ENCODE measurements at places on chromosomes 12 and 14.
A peak's percentile ranks its signal among the peaks of the same experiment; 100 is the strongest.

GRCh38 chr12:97960741-97961608 is 498.4 kb downstream of the RMST start:
- peak; percentile 3 for DNase-seq

- DNase-seq, result no peak
Observed at GRCh38 chr12:109085590-109085989, 7.7 kb downstream of the ALKBH2 start.

DNA sequence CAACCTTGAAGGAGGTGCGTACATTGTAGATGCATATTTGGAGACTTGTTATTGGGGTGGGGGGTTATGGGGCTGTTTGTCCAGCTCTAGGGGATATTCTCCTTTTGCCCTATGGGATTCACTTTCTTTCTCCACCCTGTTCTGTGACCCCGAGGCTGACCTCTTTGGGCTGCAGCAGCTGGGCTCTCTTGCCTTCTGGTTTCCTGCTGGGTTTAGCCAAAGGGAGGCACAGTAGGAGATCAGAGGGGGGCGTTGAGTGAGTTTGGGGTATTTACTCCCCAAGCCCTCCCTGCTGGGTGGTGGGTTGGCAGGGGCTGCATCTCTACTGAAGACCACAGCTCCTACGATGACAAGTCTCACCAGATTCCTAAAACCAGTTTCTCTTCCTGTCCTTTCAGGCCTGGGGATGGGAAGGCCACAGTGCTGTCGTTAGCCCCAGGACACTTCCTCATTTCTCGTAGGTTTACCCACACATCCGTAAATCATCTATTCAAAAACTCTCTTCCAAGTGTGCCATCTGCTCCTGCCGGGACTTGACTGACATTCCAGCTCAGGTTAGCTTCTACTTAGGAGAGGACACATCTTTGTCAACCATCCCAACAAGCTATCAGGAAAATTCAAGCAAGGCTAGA is 127.1 kb downstream of the TMEM30B start:
- DNase-seq, result peak; percentile 19

- no peak for DNase-seq
Observed at GRCh38 chr12:69595689-69596088, 10.4 kb downstream of the CCT2 start.

DNA sequence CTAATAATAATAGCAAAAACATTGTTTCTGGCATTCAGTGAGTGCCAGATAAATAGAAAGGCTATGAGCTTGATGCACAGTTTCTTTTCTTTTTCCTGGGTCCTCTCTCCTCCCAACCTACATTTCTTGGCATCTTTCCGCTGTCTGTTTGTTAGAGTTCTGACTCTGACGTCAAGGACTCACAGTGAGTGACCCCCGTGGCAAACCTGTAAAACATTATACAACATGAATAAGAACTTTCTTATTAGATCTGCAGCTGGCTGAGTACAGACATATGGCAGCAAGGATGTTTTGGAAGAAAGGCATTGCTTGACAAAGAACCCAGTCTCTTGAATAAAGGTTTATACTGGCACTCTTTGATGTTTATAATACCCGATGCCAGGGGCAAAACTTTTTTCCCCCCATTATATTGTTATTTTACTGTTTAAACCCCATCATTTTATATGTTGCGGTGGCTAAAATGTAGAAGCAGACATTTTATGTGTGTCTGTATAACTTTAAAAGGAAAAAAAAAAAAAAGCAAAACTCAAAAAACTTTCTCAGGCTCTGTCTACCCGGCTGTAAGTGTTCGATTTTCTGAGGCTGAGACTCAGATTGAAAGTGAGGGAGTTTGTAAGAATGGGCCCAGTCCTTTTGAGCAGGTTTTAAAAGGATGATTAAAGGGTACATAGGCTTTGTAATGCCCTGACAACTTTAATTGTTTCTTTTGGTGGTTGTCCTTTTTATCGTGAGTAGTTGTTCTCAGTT is 159.3 kb downstream of the PDE3A start:
- DNase-seq, result no peak

DNA sequence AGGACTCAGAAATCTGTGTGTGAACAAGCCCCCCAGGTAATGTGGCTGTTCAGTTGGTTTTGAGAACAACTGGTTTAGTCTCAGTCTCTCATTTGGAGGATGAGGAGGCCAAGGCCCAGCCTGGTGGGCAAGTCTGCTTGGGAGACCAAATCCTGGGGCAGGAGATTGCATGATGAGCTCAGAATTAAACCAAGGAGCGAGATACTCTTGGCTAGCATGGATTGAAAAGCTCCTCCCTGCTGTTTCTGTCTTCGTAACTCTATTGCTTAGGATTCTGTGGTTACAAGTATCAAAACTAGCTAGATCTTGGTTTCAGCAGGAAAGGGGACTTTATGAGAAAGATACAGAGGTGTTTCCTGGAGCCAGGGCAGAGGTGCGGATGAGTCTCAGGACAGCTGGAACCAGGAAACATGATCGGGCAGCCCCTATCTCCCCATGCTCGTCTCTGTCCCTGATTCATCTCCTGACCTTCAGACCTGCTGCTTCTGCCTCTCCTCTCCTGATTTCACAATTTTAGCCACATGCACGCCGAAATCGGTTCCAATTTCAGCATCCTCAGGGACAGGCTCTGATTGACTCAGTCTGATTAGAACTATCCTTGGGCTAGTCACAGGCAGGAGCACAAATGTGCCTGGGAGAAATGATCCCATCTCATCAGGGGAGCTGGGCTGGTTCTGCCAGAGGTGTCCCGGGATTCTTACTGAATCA is 40.2 kb upstream of the RIN3 start:
- DNase-seq, result peak; percentile 64

DNA sequence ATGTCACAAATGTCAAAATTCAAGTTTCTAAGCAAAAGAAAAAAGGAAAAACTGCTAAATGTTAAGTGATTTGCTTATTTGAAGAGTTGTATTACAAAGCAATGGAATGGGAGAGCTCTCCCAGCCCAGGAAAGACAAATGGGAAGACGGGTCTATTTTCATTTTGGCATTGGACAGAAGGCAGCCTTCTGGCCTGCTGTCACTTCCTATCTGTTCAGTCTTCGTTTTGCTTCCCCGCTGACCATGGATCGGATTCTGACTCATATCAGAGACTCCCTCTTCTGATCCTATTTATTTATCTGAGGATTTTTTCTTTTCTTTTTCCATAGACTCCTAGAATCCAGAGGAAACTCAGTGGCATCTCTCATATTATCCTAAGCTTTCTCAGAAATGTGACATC is 634.9 kb downstream of the DIO2 start:
- no peak for DNase-seq

DNA sequence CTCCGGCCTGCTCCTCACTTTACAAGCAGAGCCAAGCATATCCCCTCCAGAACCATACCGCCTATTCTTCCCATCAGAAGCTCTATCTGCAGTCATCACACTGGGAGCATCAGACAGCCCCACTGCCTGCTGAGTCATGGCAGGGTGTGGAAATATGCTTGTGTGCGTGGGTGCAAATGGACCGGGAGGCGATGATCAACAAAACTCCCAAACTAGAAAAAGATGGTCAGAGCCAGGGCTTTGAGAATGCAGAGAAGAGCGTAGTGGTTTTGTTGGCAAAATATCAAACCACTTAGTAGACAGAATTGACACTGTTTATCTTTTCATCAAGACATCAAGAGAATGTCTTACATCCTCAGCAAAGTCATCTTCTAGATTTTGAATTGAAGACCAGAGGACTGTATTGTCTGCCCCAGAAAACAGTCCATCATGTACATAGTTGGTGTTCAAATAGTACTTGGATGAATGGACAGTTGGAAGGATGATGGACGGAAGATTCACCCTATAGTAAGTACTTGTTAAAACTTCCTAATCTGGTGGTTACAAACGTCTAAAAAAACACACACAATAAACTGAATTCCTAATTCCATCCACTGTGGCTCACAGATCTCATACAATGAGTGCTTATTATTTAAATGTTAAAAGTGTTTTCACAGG is 54.9 kb downstream of the VWF start:
- peak; percentile 78 for DNase-seq

- DNase-seq, result no peak
Observed at GRCh38 chr14:64577211-64577610, 27.4 kb downstream of the PPP1R36 start.

DNA sequence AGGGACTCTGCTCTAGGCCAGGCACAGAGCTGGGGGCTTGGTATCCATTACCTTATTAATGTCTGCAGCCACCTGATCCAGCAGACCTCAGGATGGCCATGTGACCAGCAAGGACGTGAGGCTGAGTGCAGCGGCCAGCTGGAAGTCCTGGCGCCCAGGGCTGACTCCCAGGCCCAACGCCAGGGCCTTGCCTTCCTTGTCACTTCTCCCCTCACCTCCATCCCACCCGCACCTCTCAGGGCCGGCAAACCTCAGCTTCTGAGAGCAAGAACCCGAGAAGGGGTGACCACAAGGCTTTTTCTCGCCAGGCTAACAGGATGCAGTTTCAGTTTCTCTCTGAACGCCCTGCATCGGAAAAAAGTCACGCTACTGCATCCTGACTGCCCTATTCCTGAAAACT is 15.4 kb downstream of the RAB35 start:
- DNase-seq, result no peak

- no peak for DNase-seq
Observed at GRCh38 chr12:119071638-119072231, 90.4 kb downstream of the SRRM4 start.

GRCh38 chr12:56377310-56377988 is 14.8 kb upstream of the APOF start:
- peak; percentile 45 for DNase-seq

DNA sequence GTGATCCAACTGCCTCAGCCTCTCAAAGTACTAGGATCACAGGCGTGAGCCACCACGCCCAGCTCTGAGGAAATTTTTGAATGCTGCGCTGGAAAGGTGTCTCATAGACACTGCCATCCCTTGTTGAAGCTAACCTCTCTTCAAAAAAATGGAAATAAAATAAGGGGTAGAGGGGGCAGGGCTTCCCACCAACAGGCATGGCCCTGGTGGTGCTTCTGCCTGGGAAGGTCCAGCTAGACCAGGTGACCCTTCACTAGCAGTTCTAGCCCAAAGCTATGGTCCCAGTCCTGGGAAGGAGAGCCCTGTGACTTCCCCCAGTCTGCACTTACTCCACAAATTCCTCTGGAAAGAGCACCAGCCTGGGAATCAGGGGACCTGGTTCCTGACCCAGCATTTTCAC is 45.7 kb upstream of the TSPAN11 start:
- DNase-seq, result no peak

GRCh38 chr12:126668961-126669360 is 1598.0 kb upstream of the TMEM132C start:
- DNase-seq, result no peak

GRCh38 chr12:28872654-28873268 is 276.3 kb upstream of the FAR2 start:
- peak; percentile 40 for DNase-seq

- no peak for DNase-seq
Observed at GRCh38 chr14:69096781-69097475, 56.0 kb downstream of the DCAF5 start.

GRCh38 chr14:28098856-28099255 is 667.7 kb upstream of the FOXG1 start:
- DNase-seq, result no peak

DNA sequence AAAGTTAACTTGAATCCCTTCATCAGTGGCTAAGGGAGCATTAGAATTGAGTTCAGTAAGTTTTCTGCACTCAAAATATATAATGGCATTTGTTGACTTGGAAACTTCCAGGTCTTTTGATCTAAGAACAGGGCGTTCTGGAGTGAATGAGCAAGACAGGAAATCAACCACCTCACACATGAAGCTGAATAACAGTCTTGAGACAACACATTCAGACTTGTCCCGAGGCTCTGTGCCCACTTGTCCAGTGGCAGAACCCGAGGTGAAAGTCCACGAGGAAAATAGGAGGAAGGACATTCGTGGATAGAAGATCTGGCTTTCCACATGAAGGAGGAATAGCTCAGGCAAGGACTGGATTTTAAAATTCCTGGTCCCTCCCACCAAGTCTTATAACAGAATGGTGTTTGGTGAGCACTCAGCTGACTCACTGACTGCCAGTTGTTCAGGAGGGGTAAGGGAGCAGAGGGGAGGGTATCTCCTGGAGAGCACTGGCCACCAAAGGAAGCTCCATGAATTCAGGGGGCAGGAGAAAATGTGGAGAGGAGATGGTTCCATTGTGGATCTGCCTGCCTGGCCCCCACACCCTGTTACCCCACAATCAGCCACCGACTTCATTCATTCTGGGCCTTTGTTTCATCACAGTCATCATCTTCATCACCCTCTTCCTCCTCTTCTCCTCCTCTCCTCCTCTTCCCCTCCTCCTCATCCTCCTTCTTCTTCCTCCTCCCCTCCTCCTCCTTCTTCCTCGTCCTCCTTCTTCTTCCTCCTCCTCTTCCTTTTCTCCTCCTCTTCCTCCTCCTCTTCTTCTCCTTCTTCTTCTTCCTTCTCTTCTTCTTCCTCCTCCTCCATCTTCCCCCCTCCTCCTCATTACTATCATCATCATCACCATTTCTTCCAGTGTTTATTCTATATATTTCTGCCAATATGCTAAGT is 620.1 kb downstream of the MED13L start:
- no peak for DNase-seq

DNA sequence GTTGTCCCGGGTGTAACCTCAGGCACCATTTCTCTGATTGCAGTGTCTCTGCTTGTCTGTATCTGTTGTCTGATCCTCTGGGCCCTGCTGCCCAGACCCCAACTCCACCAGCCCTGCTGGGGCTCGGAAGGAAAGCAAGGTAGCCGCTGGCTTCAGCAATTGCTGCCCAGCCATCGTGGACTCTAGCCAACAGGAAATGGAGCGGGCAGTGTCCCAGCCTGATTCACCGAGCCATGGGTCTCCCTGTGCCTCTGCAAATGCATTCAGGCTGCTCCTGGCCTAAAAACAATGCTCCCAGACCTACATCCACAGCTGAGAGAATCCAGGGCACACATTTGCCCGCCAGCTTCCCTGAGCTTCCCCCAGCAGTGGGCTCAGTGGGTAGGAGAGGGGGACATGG is 9.2 kb downstream of the TUNAR start:
- DNase-seq, result no peak

GRCh38 chr12:94495445-94496115 is 35.9 kb upstream of the CEP83 start:
- no peak for DNase-seq

- DNase-seq, result no peak
Observed at GRCh38 chr12:114096461-114096860, 130.3 kb upstream of the RBM19 start.

DNA sequence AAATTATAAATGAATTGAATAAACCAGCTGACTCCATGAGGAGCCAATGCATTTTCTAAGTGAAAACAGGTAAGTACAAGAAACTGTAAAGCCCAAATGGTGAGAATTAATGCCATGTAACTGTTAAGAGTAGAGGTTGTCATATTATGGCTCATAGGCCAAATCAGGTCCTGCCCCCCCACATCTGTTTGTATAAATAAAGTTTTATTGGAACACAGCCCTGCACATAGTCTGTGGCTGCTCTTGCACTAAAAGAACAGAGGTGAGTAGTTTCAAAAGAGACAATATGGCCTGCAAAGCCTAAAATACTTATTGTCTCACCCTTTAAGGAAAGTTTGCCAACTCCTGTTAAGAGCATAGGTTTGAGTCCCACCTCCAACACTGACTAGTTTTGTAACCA is 140.5 kb upstream of the SRRM4 start:
- DNase-seq, result no peak

All from inflammatory macrophage (primary cell).